ENCODE measurements at places on chromosomes 5 and 9.

GRCh38 chr9:100549048-100549447 lies 28.8 kb upstream of the CAVIN4 start:
- no peak for DNase-seq

DNA sequence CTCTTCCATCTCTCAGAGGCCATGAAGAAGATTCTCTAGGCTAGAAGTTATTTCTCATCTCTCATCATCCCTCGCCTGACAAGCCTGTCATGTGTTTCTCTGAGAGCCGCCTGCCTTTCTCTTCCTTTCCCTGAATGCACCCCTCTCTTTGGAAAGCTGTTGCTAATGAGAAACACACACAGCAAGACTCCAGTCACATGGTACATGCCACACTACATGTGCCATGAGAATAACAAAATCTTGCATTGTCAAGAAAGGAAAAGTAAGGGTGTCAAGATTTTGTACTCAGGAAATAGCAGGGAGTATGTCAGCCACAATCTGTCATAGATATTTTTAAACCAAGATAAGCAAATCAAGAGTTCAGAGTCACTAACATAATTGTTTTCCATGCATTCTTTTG lies 8.9 kb downstream of the AGXT2 start:
- DNase-seq, result no peak

DNA sequence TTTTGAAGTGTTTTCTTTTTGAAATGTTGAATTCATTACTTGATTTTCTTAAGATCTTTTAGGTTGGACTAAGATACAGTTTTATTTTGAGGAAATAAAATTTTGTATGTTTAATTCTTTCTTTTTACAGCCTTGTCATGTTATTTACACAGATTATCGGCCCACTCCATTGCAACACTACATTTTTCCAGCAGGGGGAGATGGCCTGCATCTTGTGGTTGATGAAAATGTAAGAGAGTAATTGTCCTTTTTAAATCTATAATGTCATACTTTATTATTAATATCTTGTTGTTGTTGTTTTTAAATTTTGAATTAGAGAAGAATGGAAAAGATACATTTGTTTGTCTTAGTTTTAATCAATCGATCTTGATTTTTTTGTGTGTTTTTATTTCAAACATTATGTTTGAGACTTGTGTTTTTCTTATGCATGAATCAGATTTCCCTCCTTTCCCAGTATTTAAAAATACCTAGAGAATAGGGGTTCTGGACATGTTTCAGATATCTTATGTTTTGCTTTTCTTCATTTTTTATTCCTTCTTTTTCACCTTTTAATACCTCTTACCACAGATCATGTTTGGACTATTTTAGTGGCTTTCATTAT lies 36.7 kb downstream of the MTREX start:
- peak; percentile 84 for DNase-seq

DNA sequence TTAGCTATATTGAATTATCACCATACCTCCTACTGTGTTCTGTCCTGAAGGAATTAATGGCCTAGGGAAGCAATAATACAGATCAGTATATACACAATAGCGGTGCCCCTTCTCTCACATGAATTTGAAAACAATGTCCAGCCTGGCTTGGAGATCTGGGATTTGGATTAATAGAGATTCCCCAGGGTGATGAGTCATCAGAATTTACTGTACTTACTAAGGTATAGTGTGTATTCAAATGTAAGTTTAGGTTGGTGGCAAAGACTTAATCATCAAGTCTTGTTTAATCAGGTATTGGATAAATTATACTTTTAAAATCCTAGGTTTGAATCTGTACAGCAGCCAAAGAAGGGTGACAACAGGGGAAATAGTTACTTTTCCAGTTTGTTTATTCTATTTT lies 121.5 kb downstream of the FEM1C start:
- no peak for DNase-seq

GRCh38 chr5:64213531-64213930 lies 47.9 kb downstream of the RNF180 start:
- peak; percentile 12 for DNase-seq

GRCh38 chr9:33416996-33417395 lies 14.6 kb upstream of the AQP7 start:
- no peak for DNase-seq

GRCh38 chr5:164303646-164304215 lies 798.3 kb downstream of the MAT2B start:
- DNase-seq, result no peak

DNA sequence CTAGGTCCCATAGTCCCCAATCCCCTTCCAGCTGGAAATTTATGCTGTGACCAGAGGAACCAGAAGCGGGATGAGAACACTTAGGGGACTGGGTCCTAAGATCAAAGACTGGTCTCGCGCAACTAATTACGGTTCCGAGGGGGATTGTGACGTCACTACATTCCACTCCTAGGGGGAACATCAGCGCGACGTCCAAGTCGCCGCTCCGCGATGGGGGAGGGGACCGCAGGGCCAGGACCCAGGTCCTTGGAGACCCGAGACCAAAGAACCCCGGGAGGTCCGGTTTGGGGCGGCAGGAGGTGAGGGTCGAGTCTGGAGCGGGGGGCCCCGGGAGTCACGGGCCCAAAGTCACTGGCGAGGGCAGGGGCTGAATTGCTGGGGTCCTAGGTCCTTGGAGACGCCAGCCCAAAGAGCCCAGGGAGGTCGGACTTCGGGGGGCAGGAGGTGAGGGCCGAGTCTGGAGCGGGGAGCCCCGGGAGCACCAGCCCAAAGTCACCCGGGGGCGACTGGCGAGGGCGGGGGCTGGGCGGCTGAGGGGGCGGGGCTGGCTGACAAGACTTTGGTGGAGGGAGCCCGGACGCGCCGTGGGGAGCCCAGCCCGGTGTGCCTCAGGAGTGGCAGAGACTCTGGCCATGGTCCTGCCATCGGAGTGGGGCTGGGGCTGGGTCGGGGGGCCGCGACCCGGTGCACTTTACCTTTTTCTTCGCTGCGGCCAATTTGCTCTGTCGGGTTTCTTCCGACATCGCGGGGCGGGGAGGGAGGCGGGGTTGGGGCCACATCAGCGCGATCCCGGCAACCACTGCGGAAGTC lies at the start of gene GOLGA2:
GOLGA2 (minus strand) TSS at position 810 of the 810 bp plus-strand sequence; CDS start at position 779, 31 bp downstream.
- DNase-seq, result peak; percentile 62

GRCh38 chr5:139575751-139576150 lies 14.6 kb downstream of the UBE2D2 start:
- DNase-seq, result no peak

- DNase-seq, result no peak
Observed at GRCh38 chr5:21219251-21219650, 1231.3 kb upstream of the CDH18 start.

DNA sequence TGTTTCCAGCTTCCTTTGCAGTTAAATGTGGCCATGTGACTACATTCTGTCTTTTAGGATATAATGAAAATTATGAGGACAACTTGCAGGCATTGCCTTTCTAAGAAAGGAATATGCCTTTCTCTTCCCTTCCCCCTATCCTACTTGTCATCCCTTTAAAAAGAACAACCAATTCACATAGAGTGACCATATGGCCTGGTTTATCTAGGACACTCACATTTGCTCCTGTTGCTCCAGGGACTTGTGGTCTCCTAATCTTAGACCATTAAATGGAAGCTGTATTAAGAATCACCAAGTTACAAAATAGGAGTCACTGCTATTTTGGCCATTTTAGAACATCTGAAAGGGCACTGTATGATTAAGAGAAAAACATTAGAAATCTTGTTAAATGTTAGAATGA lies 520.3 kb downstream of the DTWD2 start:
- DNase-seq, result no peak

- no peak for DNase-seq
Observed at GRCh38 chr9:28967226-28967625, 1393.9 kb upstream of the C9orf72 start.

DNA sequence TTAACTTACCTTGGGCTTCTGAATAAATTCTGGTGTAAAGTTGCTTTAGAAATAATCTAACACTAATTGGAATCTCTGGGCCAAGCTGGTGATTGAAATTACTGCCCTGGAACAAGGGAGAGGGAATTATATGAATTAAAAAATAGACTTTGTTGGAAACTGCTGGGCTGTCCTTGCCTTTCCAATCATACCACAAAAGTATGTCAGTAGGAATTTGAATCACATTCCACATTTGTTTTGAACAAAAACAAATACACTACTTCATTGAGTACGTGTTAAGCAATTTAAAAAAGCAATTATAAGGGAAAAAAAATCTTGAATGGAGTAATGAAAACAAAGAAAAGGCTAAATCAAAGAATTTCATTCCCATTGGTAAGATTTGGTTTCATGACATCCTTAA lies 102.5 kb upstream of the SREK1 start:
- DNase-seq, result no peak

DNA sequence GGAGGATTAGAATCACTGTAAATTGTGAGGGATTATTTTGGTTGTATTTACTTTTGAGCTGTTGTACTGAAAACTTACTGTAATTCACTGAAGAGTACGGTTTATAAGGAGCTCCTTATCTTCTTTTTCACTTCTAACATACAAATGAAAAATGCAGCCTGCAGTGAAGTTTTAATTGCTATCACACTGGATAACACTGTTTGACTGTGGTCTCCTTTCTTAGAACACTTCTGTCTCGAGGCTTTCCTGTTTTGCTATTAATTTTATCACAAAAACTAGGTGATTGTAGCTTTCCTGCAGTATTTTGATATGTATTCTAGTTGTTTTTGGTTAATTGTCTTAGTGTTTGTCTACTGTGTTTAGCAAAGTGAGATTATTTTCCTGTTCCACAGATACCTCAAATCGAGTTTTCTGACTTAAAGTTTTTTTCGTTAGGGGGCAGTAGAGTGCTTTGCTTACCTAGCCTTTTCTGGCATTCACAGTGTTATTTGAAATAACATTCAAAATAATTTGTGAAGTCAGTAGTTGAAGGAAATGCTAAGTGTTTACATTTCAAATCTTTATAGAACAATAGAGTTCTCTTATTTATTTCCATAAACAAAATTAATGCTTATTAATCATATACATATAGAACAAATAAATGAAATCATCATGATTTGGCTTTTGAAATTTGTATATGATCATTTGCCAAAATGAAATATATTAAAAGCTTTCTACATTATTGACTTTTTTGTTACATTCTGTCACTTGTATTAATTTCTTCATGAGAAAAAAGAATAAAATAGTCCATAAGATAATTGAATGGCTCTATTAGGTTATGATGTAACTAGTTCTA lies 52.9 kb downstream of the COMMD10 start:
- peak; percentile 90 for DNase-seq
